ENCODE measurements at places on chromosomes 3 and 15. TPM values are rescaled to one million over a fixed set of nuclear protein-coding genes. Genes with fewer than 3 reads are reported as not detected.

GRCh38 chr3:174220775-174221554 lies 638.2 kb upstream of the NAALADL2 start:
- DNase-seq = no peak

GRCh38 chr3:110069761-110070160 lies 732.4 kb upstream of the DPPA4 start:
- DNase-seq = peak; percentile 45

GRCh38 chr3:112007633-112008032 lies 8.9 kb downstream of the TAGLN3 start:
- DNase-seq = peak; percentile 50

Gene C2CD4A
- total RNA-seq = not detected

Gene GXYLT2
- 11.4 TPM for total RNA-seq

Gene MYZAP
- not detected for total RNA-seq

Gene AMOTL2
- 162 TPM for total RNA-seq

Gene NLGN1
- 12.5 TPM for total RNA-seq
